SJCRH30 (cell line): ENCODE measurements at places on chromosomes 1 and 21. TPM values are rescaled to one million over a fixed set of nuclear protein-coding genes. Genes with fewer than 3 reads are reported as not detected.

The ZNF496 gene
- total RNA-seq = 33.5 and 35.2 TPM in 2 replicates

DNA sequence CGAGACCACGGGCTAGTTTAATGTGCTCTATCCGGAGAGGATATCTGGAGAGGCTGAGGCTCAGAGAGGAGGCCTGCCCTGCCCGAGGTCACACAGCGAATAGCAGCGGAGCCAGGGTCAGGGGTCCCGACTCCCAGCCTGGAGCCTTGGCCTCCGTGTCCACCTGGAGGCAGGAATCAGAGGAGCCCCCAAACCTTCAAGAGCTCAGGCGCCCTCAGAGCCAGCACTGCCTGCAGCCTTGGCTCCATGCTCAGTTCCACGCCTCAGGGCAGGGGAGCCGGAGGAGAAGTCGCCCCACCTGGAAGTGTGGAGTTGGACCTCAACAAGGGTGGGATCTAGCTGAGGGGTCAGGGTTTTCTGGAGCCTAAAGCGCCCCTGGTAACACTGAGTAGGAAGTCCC, 2.0 kb upstream of the ASCL5 start:
- DNase-seq = no peak

The S100A7 gene
- not detected in 2 replicates for total RNA-seq

The DCDC2B gene
- not detected in 2 replicates for total RNA-seq

The DLGAP3 gene
- 0.81 and 0.89 TPM in 2 replicates for total RNA-seq

The TPTE gene
- total RNA-seq = 0.28 and 0.38 TPM in 2 replicates
